Breast epithelium (tissue), 4 donors: ENCODE measurements at places on chromosomes 3 and 15.

- H3K27ac ChIP-seq = no peak overlapping the region
- H3K27me3 ChIP-seq = no peaks in the 10 kb centered on the region
- no peak for DNase-seq
- no peaks in the 10 kb centered on the region for H3K4me1 ChIP-seq
- no peak overlapping the region for H3K4me3 ChIP-seq
- no peaks in the 10 kb centered on the region for H3K36me3 ChIP-seq
Observed at GRCh38 chr15:23806980-23807379, 119.9 kb upstream of the NDN start.

DNA sequence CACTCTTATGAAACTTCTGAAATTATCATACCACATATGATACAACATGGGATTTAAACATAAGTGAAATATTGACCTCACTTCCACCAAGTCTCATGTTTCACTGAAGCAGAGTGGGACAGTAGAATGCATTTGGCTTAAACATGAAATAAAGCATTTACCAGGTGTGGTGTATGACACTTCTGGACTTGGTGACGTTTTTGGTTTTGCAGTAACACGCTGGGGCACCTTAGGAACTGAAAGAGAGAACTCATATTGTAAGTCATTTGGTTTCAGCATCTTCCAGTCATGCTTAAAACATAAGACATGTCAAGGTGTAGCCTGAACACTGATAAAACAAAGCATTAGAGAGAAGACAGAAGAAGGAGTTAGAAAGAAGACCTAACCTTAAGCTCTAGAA lies 95.3 kb downstream of the TFG start:
- no peak overlapping the region for H3K4me3 ChIP-seq
- H3K27me3 ChIP-seq = no peaks in the 10 kb centered on the region
- no peak overlapping the region for H3K27ac ChIP-seq

DNA sequence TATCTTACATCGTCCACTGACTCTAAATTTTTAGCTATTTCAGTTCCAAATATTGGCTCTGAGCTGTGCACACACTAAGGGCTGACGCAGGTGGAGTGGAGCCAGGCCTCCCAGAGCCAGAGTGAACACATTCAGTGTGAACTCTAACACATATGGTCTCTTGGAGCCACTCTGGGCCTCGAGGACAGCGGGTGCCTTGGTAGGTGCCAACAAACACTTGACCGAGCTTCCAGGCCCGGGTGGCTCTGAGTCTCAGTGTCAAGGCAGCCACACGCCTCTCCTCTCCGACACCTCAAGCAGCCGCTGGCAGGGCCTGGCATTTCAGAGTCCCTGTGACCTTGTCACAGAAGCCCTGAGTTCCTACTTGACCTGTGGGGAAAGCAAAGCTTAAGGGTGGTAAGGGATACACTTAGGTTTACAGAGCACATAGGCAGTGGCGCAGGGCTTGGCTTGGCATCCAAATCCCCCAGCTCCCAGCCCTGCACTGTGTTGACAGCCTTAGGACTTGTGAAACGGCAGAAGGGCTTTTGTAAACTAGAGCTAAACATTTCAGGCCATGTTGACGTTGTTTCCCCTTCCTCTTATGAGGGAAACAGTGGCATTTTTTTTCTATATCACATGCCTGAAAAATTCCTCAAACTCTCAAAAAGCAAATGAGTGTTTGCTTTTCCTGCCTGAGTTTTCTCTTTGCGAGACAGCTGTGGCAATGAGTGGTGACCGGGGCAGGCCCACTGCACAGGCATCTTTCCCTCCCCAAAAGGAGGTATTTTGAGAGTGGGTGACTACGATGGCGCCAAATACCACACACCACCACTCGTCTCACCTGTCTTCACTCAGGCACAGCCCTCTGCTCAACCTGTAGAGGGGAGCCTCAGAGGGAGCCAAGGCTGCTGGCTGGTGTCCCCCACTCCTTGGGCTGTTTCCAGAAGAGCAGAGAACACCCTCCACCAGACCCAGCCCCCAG lies 60.8 kb downstream of the DAPK2 start:
- DNase-seq = no peak
- no peaks in the 10 kb centered on the region for H3K36me3 ChIP-seq
- no peaks in the 10 kb centered on the region for H3K4me1 ChIP-seq
- peak overlapping the region; percentile 4 for H3K27ac ChIP-seq
- H3K4me3 ChIP-seq = no peak overlapping the region

- H3K4me3 ChIP-seq = no peak overlapping the region
- H3K36me3 ChIP-seq = no peaks in the 10 kb centered on the region
- H3K27me3 ChIP-seq = no peaks in the 10 kb centered on the region
- H3K27ac ChIP-seq = no peak overlapping the region
- no peak for DNase-seq
Observed at GRCh38 chr3:179036226-179036625, 35.4 kb downstream of the ZMAT3 start.

DNA sequence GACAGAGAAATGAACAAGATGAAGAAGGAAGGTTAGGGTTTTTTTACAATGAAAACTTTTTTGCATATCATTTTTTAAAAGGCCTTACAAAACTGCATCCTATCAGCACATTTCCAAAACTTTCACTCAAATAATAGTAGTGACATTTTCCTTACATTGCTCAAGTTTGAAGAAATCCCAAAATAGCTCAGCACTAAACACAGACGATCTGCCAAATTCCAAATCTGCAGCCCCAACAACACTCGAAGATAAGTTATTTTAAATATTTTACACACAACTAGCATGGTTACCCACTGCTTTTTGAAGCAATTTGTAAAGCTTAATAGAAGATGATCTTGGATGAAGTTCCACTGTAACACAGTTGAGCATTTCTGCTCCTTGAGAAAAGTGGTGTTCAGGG lies 535.6 kb upstream of the ALCAM start:
- no peaks in the 10 kb centered on the region for H3K36me3 ChIP-seq
- no peak for DNase-seq
- no peak overlapping the region for H3K27ac ChIP-seq
- H3K4me3 ChIP-seq = no peak overlapping the region
- no peaks in the 10 kb centered on the region for H3K27me3 ChIP-seq
- no peaks in the 10 kb centered on the region for H3K4me1 ChIP-seq

DNA sequence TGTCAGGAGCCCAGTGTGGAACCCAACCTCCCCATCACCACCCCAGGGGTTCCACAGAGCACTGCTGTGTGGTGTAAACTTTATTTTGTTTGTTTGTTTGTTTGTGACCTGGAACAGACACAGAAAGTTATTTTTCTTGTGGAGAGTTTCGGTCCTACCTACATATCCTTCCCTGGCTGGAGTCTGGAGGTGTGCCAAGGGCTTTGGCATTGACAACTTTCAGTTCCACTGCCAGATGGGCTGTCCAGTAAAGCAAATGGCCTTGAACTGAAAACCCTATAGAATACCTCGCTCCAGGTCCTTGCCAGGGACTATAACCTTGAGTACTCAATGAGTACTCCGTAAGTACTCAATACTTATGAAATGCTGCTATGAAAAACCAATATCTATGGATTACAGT lies 103.5 kb downstream of the MITF start:
- no peak overlapping the region for H3K4me3 ChIP-seq
- H3K36me3 ChIP-seq = no peaks in the 10 kb centered on the region
- no peak for DNase-seq
- no peaks in the 10 kb centered on the region for H3K4me1 ChIP-seq
- H3K27me3 ChIP-seq = no peaks in the 10 kb centered on the region

DNA sequence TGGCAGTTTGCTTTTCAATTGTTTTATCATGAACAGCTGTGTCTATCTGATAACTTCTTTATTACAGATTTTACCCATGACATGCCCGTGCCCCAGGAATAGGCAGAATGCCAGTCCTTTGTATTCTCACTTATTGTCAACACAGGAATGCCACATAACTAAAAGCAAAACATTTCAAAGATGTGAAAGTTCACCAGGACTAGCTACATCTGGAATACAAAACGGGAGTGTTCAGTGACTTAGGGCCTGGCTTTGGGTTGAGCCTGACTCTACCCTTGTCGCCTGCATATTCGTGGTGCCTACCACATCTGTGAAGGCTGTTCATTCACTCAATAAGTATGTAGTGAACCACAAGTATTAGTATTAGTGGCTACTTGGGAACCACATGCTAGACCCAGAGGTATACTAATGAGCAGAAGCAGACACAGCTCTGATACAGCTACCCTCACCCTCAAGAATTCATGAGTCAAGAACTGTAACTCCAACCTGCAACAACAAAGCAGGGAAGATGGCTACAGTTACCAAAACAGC lies 2.9 kb downstream of the TNFSF10 start:
- DNase-seq = no peak
- no peaks in the 10 kb centered on the region for H3K27me3 ChIP-seq
- peak overlapping the region; percentile 92 for H3K27ac ChIP-seq

DNA sequence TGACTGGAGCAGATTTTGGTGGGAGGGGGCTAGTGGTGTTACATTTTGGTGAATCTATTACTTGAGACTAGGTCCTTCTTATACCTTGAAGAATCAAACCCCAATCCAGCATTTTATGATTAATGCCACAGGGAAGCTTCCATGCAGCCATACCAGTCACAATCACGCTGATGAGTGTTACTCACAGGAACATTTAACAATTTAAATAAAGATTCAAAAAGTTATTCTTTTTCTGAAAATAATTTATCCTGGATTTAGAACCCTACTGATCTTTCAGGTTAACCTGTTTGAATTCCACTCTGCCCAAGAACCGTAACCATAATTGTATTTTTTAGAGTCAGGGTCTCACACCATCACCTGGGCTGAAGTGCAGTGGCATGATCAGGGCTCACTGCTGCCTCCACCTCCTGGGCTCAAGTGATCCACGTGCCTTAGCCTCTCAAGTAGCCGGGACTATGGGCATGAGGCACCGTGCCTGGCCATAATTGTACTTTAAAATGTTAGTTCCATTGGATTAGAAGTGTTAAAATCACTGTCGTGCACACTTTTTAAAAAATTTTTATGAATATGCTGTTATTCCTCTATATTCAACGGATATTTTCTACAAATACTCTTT lies 929 bp upstream of the MTMR10 start:
- peak overlapping the region; percentile 91 for H3K4me3 ChIP-seq
- peak overlapping the region; percentile 98 for H3K27ac ChIP-seq
- no peaks in the 10 kb centered on the region for H3K27me3 ChIP-seq
- no peak for DNase-seq
- H3K4me1 ChIP-seq = no peaks in the 10 kb centered on the region

GRCh38 chr3:176969066-176969465 lies 228.2 kb downstream of the TBL1XR1 start:
- no peak overlapping the region for H3K4me3 ChIP-seq
- H3K27ac ChIP-seq = no peak overlapping the region
- no peaks in the 10 kb centered on the region for H3K36me3 ChIP-seq
- no peaks in the 10 kb centered on the region for H3K27me3 ChIP-seq
- DNase-seq = no peak

DNA sequence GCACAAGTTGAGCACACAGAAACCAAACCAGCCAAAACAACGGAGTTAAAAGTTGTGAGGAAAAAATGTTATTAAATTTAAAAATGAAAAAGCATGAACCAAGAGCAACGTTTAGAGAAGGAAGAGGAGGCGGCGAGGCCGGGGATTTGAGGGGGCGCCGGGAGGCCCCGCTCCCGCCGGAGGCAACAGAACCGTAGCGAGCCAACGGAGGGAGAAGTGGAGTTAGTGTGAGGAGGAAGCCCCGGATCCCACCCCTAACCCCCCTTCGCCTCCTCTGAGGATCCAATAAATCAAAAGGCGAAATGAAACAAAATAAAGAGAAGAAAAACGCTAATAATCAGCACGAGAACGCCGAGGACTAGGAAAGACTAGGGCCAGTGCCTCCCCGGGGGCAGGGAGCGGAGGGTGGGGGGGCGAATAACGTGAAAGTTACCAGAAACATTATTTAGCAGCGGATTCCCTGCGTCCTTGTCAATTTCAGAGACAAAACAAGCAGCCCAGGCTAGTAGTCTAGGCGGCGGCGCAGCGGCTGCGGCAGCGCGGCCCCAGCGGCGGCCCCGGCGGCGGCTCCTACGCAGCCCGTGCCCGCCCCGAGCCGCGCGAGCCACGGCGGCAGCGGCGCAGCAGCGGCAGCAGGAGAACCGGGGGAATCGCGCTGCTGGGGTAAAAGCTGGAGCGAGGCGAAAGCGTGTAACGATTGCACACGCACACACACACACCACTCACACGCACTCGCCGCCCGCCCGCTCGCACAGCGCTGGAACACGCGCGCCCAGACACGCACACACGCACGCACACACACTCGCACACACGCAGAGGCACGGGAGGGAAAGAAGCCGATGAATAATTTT lies 1.7 kb downstream of the MEIS2 start:
- no peaks in the 10 kb centered on the region for H3K4me1 ChIP-seq
- peak overlapping the region; percentile 72 for H3K4me3 ChIP-seq
- H3K36me3 ChIP-seq = no peaks in the 10 kb centered on the region
- no peak for DNase-seq
- H3K27me3 ChIP-seq = no peaks in the 10 kb centered on the region

GRCh38 chr15:71069693-71070092 lies 45.6 kb upstream of the THSD4 start:
- H3K27me3 ChIP-seq = no peaks in the 10 kb centered on the region
- no peaks in the 10 kb centered on the region for H3K36me3 ChIP-seq
- no peak for DNase-seq
- no peak overlapping the region for H3K27ac ChIP-seq

DNA sequence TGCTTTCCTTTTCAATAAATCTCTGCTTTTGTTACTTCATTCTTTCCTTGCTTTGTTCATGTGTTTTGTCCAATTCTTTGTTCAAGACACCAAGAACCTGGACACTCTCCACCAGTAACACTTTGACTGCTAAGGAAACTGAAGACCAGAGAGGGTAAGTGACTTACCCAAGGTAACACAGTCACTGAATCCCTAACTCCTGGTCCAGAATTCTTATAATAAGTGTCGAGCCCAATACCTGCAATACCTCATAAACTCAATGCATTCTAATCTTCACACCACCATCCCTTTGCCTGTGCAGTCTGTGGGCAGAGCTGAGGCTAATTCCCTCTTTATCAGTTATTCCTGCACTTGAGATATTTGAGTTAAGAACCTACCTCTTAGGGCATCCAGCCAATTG lies 237.8 kb downstream of the UACA start:
- no peaks in the 10 kb centered on the region for H3K36me3 ChIP-seq
- H3K27me3 ChIP-seq = no peaks in the 10 kb centered on the region
- H3K4me1 ChIP-seq = no peaks in the 10 kb centered on the region
- DNase-seq = no peak
- no peak overlapping the region for H3K4me3 ChIP-seq

DNA sequence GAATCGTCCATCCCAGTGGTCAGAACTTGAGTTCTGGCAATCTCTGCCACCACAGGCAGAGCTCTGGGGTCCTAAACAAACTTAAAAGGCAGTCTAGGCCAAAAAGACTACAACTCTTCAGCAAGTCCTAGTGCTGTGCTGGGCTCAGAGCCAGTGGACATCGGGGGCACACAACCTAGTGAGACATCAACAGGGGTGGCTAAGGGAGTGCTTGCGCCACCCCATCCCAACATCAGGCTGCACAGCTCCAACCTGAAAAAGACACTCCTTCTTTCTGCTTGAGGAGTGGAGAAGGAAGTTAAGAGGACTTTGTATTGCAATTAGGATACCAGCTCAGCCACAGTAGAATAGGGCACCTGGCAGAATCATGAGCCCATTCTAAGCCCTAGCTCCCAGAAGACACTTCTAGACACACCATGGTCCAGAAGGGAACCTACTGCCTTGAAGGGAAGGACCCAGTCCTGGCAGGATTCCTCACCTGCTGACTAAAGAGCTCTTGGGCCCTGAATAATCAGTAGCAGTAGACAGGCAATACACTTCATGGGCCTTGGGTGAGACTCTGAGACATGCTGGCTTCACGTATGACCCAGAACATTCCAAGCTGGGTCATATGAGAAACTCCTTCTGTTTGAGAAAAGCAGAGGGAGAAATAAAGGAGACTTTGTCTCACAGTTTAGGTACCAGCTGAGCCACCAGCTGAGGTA lies 72.0 kb downstream of the TFDP2 start:
- H3K27ac ChIP-seq = no peak overlapping the region
- DNase-seq = no peak
- H3K36me3 ChIP-seq = no peaks in the 10 kb centered on the region
